ENCODE measurements at places on chromosomes 1 and 21.

DNA sequence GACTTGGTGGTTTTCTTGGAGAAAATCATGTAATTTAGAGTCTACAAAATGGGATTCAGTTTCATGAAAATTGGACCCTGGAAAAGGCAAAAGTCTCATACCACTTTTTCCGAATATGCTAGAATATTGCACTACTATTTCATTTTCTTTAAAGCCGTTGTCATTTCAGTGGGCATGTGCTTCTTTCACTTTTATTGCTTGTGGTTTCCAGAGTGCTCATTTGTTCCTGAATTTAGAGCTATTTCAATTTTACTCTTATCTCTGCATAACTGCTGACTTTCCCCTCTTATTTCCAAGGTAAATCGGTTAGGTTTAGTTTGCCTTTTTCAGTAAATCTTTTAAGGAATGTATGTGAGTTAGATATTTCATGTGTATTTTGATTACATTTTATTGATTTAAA is 11.6 kb downstream of the HHAT start:
- DNase-seq = no peak

DNA sequence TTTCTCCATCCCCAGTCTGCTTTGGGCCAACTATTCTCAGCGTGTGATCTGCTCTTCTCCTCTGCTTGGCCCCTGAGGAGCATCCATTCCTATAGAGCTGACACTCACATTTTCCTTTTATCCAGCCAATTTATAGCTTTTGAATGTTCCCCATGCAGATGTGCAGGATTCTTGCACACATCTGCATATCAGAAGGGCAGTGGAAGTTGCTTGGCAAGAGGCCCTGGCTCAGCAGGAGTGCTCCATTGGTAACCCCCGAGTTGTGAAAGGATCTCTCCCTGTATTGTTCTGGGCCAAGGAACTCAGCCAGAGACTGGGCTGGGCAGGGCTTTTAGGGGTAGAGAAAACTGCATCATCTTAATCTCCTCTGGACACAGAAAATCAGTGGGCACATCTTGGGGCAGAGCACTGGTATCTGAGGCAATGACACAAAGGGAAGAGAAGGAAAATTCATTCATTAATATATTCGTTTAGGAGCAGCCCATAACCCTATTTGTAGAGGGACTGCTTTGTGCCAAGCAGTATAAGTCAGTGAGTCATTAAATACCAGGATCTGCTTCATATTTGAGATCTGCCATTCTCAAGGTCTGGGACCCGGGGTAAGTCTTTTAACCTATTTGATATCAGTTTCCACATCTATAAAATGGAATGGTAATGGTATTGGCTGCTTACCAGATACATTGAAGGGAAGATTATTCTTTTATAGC is 31.0 kb upstream of the BEND5 start:
- DNase-seq = no peak

- no peak for DNase-seq
Measured at GRCh38 chr1:61280452-61280851, 198.1 kb downstream of the NFIA start.

DNA sequence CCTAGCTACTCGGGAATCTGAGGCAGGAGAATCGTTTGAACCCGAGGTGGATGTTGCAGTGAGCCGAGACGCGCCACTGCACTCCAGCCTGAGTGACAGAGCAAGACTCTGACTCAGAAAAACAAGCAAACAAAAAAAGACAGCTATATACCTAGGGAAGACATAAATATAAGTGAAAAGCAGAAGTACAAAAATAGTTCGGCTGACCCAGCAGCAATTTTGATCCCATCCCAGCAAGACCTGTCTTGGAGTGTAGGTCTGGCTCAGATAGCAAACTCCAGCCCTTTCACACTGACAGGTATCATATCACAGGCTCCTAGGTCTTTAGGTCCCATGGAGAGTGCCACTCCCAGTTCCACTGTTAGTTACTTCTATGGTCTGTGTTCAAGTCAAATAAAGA is 14.6 kb downstream of the MTX1 start:
- DNase-seq = no peak

DNA sequence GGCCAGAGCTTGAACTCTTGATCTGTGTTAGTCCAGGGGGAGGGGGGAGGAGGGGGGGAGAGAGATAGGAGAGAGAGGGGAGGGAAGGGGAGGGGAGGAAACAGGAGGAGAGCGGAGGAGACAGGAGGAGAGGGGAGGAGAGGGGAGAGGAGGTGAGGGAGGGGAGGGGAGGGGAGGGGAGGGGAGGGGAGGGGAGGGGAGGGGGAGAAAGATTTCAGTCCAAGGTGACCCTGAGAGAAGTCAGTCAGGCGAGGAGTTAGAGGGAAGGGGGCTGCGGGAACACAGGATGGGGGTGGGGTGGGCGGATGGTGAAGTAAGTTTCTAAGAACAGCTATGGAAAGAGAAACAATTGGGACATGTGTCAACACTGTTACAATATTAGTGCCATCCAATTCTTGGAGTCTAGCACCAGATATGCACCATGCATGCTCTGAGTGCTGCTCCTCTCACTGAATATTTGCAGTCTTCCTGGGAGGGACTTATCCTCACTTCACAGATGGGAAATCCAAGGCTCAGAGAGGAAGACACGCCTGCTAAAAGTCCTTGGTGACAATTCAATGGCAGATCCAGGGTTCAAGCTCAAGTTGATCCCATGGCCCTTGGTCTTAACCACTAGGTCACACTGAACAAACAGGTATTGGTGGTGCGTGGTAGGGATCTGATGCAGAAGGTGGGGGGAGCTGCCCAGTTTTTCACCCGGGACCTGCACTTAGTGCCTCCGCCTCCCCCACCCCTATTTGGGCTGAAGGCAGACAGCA is 42.5 kb upstream of the ECE1 start:
- DNase-seq = no peak

DNA sequence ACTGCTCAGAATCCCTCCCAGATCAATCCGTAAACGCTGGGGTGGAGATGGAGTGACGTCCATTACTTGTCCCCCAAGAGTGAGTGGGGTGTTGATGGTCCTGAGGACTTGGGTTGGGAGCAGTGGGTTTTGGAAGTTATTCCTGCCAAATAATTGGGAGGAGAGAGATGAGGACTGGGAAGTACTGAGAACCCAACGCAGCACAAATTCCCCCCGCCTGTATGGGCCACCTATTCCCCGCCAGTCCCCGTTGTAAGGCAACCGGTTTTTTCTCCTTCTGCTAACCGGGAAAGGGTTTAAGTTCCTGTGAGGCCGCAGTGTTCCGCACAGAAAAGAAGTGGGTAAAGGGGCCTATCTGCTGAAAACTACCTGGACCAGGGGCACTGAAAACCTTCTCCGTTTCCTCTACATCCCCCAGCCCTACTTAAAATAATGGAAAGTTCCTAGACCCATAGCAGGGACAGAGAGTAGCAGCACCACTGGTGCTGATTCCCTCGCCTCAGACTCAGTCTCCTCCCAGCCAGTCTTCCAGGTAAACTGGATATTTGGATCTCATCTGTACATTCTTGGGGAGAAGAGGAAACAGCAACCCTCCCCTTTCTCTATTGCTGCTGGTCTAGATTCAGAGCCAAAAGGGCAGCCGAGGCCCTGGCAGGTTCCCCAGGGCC is 738 bp downstream of the LURAP1 start:
- peak; percentile 34 for DNase-seq

GRCh38 chr21:19507682-19508260 is 1104.2 kb upstream of the TMPRSS15 start:
- no peak for DNase-seq

DNA sequence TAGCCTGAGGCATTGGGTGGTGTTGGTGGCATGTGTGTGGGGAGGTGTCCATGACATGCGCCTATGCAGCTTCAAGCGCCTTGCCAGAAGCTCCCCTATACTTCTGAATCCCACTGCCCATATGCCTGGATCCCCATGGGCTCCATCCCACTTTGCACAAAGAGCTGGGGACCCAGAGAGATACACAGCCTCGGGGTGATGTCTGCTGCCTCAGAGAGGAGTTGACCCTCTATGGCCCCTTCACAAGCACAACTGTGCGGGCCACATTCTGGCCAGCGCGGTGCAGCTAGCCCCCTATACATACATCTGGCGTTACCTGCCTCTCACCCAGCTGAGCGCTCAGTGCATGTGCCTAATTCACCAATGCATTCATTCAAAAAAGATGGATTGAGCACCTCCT is 9.6 kb upstream of the PTPRF start:
- DNase-seq = no peak

GRCh38 chr1:102821707-102822106 is 286.6 kb downstream of the COL11A1 start:
- no peak for DNase-seq

- peak; percentile 89 for DNase-seq
Measured at GRCh38 chr1:94095112-94095637, 25.8 kb downstream of the ABCA4 start.

- peak; percentile 69 for DNase-seq
Measured at GRCh38 chr1:214453109-214453722, 98.2 kb downstream of the PTPN14 start.

- no peak for DNase-seq
Measured at GRCh38 chr21:37642493-37642892, 273.8 kb downstream of the KCNJ6 start.

- no peak for DNase-seq
Measured at GRCh38 chr1:216502528-216503162, 79.4 kb upstream of the USH2A start.

- DNase-seq = no peak
Measured at GRCh38 chr1:104100115-104100514, 350.4 kb downstream of the AMY1C start.

GRCh38 chr1:233640179-233640578 is 26.3 kb downstream of the KCNK1 start:
- no peak for DNase-seq

DNA sequence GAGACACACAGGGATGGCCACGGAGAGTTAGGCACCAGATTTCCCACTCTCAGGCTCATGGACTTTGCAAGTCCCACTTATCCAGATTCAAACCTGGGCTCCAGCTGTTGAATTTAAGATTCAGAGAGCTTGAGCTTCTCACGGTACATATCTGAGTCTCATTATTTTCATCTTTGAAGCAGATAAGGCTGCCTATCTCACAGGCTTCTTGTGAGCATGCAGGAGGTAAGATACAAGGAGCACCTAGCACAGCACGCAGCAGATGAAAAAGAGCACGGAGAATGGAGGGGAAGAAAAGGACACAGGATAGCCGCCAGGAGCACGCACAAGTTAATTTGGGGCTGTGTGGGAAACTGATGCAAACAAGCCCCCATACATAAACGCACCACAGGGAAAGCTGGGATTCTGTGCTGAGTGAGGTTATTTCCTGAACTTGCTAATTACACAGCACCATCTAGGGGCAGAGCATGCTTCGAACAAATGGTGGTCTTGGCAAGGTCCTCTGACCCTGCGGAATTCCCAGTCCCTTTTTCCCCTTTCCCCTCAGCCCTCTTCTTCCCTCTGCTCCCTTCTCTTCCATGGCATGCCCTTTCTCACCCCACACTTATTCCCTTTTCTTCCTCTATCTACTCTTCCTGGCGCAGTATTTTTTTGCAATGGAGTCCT is 134.7 kb upstream of the VANGL1 start:
- DNase-seq = peak; percentile 76

GRCh38 chr1:211469938-211470529 is 21.9 kb downstream of the RD3 start:
- peak; percentile 76 for DNase-seq

DNA sequence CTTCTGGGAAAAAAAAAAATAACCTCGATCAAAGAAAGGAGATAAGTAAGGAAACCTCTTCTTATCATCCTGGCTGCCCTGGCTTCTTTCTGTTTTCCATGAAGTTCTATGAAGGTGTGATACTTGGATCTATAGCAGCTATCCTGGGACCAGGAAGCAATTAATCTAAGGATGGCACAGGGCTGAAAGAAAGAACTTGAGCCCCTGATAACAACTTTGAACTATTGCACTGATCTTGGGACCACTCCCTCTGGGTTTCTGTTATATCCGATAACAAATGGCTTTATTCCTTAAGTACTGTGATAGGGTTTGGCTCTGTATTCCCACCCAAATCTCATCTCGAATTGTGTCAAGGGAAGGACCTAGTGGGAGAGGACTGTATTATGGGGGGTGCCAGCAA is 104.1 kb downstream of the DAB1 start:
- DNase-seq = no peak

Data from GM23248 (cell line).